ENCODE measurements at places on chromosomes 16 and 17. TPM values are rescaled to one million over a fixed set of nuclear protein-coding genes. Genes with fewer than 3 reads are reported as not detected.

- no peak for DNase-seq
Measured at GRCh38 chr16:75315539-75316306, 64.3 kb upstream of the BCAR1 start.

Gene KRT40
- total RNA-seq, result not detected

Gene UTS2R
- 0.94 TPM for total RNA-seq

GRCh38 chr16:30659507-30660423 is 1.5 kb downstream of the FBRS start:
- DNase-seq, result no peak

Gene ZFHX3
- total RNA-seq, result 1.1 TPM
